ENCODE measurements at places on chromosomes 7 and 10. TPM values are rescaled to one million over a fixed set of nuclear protein-coding genes. Genes with fewer than 3 reads are reported as not detected.

DNA sequence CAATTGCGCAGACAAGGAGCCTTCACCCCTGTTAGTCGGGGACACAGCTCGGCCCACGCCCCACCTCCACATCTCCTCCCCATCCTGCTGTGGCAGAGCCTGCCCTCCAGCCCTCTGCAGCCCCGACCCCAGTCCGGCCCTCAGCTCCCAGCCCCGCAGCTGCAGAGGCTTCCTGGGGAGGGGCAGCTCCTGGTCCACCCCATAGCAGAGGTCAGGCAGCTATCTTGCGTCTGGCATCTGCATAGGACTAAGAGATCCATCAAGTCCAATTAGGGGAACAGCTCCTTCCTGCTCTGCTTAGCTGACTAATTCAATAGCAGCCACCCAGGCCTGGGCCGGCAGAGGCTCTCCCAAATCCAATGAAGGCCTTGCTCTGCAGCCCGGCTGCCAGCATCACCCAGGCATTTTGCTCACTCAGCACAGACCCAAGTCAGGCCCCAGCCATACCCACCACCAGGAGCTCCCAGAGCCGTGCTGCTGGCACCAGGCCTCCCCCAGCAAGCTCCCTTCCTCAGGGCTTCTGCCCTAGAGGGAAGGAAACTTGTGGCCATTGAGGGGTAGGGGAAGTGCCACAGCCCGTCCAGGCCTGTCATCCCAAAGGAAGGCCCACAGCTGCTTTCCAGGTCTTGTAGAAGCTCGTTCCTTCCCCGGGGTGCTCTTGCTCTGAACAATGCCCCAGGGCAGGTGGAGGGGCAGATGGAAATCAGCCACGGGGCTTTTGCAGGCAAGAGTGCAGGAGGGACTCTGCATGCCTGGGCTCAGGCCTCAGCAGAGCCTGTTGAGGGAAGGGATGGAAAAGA lies 106.2 kb upstream of the RET start:
- no peak for DNase-seq

DNA sequence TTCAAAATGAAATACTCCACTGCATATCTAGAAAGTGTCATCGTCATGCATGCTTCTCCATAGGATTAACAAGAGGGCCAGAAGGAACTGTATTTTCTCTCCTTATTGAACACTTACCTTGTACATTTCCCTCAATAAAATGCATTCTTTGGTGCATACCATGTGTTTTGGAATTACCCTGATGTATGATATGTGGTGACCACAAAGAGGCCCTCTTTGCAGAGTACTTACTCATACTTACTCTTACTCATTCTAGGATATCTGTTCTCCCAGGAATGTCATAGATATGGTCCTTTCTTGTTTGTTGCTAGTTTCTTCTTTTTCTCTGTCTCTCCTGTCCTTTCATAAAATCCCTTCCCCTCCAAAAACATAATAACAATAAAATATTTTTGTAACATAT lies 1087.1 kb upstream of the POT1 start:
- DNase-seq = no peak

DNA sequence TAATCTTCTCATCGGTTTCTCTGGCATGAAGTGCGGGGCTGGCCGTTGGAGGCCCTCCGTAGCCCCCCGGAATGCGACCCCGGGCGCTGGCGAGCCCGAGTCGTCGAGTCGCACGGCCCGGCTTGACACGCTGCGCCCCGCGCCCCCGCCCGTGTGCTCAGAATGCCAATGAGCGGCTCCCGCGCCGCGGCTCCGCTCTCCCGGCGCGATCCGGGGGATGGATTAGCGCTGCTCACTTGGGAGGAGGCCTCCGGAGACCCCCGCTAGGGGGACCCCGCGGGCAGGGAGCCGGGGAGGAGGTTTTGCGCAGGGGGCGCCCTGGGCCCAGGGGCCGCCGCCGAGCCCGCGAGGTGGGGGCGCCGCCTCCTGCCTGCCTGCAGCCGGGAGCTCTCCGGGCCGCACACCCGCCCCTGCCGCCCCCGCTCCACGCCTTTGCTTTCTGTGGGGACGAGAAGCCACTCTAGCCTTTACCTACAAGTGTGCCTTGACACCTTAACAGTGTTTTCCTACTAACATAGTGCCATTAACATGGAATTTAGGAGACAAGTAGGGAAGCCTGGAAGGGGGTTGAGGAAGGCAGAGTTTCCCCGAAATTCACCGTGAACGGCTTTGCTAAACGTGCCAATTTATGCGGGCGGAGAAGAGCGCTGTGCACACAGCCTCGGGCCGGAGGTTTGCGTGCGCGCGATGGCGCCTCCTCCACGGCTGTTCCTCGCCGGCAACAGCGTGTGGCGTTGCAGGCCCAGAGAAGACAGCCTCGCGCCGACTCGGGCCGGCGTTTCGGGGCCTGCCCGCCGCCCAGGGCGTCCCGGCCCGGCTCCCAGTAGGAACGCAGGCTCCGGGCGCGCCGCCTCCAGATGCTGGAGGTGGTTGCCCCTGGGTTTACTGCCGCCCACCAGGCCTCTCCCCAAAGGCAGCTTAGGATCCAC lies 7.1 kb downstream of the SHH start:
- DNase-seq = peak; percentile 78

KCNIP2 gene
- 0.92 TPM for total RNA-seq

PTPRN2 gene
- 3.1 TPM for total RNA-seq

TUBAL3 gene
- total RNA-seq = 0.31 TPM

Data from tongue (tissue), 3 donors.